ENCODE measurements at places on chromosomes 6 and 20.

GRCh38 chr6:107152638-107153430 lies 37.5 kb upstream of the BEND3 start:
- no peak for DNase-seq

DNA sequence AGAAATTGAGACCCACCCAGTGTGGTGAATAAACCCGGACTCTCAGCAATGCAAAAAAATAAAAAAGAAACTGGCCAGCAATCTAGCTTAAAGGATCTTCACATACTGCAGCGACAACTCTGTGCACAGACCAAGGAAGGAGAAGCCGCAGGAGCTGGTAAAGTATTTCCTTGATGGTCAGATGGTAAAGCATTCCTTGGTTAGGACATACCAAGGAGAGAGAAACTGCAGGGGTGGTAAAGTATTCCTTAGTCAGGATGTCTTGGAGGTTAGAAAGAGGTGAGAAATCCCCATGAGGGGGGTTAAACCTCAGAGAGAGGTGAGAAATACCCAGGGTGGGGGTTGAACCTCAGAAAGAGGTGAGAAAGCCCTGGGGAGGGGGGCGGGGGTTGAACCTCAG lies 86.8 kb downstream of the PLG start:
- no peak for DNase-seq

- DNase-seq, result no peak
Observed at GRCh38 chr6:42141603-42142117, 760 bp downstream of the C6orf132 start.

GRCh38 chr6:24738741-24739140 lies 19.8 kb upstream of the C6orf62 start:
- DNase-seq, result no peak

- no peak for DNase-seq
Observed at GRCh38 chr6:144654506-144654905, 369.4 kb downstream of the UTRN start.

DNA sequence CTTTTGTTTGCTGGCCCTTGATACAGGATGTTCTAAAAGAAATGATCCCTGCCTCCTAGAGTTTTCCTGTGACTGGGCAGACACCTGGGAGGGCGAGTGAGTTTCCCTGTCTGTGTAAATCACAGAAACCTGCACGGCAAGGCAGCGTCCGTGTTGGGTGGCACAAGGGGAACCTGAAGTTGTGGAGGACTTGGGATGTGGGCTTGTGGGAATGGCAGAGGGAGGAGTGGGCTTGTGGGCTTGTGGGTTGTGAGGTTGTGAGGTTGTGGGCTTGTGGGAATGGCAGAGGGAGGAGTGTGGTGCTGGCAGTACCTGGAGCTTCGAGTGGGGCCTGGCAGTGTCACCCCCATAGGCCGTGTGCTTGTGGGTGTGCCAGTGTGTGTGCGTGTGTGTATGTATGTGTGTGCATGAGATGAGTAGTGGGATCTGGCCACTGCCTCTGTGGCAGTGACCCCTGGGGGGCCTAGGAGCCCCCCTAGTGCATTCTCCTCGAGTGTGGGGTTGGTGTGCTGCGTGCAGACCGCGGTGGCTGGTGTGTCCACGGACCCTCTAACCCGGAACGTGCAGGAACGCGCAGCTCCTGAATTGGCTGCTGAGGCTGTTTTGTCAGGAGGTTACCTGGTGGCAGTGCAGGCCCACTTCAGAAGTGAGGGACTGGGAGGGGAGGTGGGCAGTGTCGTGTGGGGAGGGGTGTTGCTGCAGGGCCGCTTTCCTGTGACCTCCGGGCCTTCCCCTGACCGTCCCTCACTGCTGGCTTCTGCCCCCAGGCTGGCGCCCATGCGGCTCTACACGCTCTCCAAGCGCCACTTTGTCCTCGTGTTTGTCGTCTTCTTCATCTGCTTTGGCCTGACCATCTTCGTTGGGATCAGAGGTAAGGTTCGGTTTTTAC lies 13.0 kb downstream of the TMEM181 start:
- no peak for DNase-seq

All from C1 segment of cervical spinal cord (tissue), 14 donors.